ENCODE measurements at places on chromosomes 16 and 17.

DNA sequence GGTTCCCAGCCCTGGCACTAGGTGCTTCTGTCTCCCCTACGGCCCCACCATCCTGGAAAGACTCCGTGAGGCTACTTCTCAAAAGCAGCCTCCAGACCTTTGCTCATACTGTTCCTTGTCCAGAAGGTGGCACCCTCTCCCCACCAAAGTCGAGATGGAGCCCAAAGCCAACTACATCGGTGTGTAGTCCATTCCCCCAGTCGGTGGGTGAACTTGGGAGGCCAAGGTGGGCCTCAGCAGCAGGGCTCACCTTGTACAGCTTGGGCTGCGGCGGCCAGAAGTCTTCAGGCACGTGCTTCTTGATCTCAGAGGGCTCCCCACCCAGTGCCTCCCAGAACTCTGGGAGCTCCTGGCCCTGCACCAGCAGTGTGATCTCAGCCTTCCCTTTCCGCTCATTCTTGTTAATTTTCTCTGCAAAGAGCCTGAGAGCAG is 10.2 kb downstream of the FLII start:
- peak; percentile 71 for DNase-seq

- DNase-seq = peak; percentile 97
Measured at GRCh38 chr17:81871387-81872230, 472 bp upstream of the ARHGDIA start.

- DNase-seq = no peak
Measured at GRCh38 chr16:66503030-66503429, 46.9 kb downstream of the TK2 start.

GRCh38 chr17:57905875-57906455 is 49.2 kb downstream of the CUEDC1 start:
- DNase-seq = no peak

- no peak for DNase-seq
Measured at GRCh38 chr17:47841488-47842291, 617 bp upstream of the SCRN2 start.

DNA sequence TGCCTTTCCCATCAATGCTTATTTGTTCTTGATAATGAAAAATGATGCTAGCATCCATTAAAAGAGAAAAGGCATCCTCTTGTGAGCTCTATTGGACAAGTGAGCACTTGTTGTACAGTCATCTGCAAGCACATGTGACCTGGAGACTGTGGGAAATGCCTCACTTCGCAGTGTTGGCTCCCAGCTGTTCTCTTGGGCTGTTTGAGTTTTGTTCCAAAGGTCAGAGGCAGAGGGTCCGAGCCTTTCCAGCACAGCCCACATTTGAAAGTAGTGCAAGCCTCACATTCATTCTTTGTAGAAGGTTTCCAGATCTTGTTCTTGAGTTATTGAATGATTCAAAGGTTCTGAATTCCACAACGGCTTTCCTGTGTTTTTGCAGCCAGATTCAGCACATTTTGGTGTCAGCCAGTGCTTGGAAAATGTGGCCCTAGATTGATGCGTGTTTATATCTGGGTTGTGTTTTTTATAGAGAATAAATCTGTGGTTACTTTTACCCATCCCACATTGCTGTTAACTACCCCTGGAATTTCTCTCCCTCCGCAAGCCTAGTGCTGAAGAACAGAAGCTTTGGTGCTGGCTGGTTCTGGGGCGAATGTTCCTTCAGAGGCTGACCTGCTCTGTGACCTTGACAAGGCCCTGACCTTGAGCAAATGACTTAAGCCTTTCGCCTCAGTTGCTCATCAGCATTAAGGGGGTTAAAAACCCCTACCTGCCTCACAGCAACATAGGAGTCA is 49.8 kb downstream of the CDH1 start:
- no peak for DNase-seq

GRCh38 chr17:74682028-74682427 is 30.7 kb downstream of the CD300LF start:
- DNase-seq = no peak

- DNase-seq = no peak
Measured at GRCh38 chr17:409308-409847, 56.8 kb upstream of the RPH3AL start.

DNA sequence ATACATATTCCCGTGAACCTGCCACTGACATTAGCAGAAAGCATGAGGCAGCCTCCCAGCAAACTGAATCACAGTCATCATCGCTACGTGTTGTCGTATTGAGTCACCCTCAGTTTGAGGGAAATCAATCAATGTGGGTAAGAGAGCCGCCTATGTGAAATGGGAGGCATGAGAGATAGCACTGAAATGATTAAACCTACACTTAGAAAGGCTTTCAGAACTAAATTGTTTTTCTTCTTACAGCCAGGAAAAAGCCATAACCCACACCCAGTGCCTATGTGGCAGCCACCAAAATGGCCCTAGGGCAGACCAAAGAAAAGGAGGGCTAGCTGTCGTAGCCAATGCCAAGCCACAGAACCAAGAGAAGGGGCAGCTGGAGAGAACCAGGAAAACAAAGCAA is 90.5 kb downstream of the ADAMTS18 start:
- no peak for DNase-seq

GRCh38 chr16:85856079-85856478 is 42.9 kb upstream of the IRF8 start:
- DNase-seq = no peak

DNA sequence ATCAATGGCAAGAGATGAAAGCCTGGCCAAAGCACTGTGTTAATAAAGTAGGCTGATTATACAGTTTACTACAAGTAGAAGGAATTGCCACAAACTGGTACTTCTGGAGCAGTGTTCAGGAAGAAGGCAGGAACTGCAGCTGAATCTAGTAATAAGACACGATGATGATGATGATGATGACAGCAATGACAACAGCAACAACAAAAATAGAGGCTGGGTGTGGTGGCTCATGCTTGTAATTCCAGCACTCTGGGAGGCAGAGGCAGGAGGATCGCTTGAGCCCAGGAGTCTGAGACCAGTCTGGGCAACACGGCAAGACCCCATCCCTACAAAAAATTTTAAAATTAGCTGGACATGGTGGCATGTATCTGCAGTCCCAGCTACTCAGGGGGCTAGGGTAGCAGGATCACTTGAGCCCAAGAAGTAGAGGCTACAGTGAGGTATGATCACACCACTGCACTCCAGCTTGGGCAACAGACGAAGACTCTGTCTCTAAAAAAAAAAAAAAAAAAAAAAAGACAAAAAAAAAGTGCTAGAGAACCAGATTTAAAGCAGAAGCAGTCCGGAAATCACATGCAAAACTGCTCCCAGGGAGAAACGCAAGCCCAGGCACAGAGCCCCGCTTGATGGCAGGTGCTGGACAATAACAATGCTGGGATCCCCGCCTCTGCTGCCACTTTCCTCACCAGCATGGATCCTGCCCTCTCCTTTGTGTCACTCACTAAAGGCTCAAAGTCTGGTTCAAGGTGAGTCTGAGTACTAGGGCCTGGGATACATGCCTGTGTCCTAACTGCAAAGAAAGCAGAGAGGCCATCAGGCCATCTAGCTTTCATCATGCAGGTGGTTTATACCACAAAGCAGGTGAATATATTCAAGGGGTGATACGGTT is 44.8 kb downstream of the CPPED1 start:
- no peak for DNase-seq

DNA sequence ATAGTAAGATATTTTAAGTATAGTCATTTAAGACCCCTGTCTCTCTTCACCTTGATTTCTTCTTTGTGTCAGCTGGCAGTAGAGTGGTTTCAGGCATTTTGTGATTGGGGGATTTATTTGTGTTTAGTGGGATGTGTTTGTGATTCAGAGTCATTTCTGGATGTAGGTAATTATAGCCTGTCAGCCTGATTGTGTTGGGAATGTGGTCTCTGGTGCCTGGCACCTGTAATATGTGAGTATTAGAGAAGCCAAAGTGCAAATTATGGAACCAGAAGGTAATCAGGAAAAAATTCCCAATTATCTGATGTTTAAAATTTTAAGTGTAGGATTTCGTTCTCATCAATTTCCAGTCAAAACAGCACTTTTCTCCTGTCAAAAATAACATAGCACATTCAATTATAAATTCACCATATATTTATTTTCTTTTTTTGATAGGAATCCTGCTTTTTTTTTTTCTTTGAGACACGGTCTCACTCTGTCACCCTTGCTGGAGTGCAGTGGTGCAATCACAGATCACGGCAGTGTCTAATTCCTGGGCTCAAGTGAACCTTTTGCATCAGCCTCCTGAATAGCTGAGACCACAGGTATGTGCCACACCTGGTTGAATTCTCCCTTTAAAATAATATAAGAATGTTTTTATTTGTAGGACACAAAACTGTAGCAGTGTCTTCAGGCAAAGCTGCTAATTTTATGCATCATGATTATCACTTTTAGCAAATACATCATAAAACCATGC is 42.7 kb downstream of the ATF7IP2 start:
- DNase-seq = no peak

DNA sequence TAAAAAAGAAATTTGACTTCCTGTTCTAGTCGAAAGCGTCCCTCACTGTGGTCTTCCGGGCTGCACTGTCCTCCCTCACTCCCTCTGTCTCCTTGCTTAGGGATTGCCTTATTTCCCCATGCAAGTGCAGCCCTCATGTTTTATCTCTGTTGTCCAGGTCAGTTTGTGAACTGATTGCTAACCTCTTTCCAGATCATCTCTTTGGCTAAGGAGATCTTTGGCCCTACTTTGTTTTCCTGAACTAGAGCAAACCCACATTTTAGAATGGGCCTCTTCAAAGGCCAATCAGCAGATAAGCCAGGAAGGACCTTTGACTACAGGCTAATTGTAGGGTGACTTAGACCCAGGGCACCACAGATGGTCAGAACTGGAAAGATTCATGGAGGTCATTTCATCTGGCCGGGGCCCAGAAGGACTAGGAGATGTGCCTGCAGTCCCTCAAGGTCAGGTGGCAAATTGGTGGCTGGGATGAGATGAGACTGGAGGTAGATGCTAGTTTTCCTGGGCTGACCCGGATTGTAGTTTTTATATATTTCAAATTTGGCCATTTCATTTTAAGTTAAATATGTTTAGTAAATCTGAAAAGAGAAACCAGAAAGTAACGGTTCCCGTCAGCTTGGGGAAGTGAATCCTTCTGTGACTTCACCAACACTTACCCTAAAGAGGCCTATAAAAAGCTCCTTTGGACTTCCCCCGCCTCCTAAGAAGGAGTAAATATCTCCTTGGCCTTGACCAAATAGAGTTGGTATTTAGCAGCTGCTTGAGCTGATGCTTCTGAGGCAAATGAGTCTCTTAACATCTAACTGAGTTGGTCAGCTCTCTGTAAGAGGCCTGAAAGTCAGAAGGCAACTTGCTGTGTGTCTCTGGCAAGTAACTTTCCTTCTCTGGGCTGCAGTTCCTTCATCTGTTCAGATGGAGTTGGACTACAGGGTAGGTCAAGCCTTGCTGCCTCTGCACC is 6.2 kb upstream of the SLC25A19 start:
- DNase-seq = no peak

- no peak for DNase-seq
Measured at GRCh38 chr16:49698931-49699840, 156.7 kb downstream of the ZNF423 start.

DNA sequence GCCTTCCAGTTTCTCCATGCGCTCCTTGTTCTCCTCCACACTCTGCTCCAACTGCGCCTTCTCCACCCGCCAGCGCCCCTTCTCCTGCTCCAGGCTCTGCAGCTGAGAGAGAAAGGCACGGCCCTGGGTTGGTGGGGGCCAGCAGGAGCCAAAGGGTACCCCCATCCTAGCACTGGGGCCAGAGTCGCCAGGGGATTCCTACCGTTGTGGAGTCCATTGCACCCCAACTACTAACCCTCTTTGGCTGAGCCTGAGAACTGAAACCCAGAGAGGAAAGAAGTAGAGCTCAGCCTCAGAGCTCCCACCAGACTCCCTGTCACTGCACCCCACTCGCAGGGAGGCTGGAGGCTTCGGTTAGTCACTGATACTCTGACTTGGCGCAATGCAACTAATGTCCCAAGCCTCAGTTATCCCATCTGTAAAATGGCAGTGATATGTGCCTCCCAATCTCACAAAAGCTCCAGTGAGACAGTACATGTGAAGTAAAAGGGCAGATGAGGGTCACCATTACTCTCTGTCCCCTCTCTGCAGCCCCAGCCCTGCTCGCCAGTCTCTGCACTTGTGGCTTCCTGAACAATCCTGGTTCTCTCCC is 6.2 kb upstream of the SAMD14 start:
- no peak for DNase-seq

GRCh38 chr16:27822529-27822928 is 241.0 kb downstream of the GSG1L start:
- DNase-seq = no peak

DNA sequence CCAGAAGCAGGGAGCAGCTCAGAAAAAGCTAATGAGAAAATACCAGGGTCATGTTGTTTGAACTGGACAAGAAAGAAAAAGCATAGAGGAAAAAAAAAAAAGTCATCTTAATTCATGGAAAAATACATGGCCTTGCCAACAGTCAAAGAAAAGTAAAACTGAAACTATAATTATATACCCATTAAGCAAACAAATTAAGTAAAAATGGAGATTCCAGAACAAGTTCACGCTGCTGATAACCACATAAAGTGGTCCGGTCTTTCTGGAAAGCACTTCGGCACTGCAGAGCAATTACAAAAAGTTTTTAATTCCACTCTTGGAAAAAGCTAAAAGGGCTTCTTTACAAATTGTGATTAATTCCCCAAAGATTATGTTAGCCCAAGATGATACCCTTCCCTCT is 12.4 kb upstream of the P2RX5 start:
- DNase-seq = no peak

GRCh38 chr17:77307479-77308198 is 166.9 kb downstream of the SEC14L1 start:
- DNase-seq = no peak

GRCh38 chr17:61249649-61250299 is 149.9 kb upstream of the TBX2 start:
- no peak for DNase-seq

GRCh38 chr17:29615048-29615385 is 7.7 kb downstream of the CORO6 start:
- peak; percentile 75 for DNase-seq

GRCh38 chr16:1458977-1459341 is 14.6 kb upstream of the CCDC154 start:
- no peak for DNase-seq

GRCh38 chr16:27333549-27333948 is 19.8 kb downstream of the IL4R start:
- DNase-seq = no peak

GRCh38 chr16:25951999-25952398 is 260.2 kb downstream of the HS3ST4 start:
- DNase-seq = no peak

DNA sequence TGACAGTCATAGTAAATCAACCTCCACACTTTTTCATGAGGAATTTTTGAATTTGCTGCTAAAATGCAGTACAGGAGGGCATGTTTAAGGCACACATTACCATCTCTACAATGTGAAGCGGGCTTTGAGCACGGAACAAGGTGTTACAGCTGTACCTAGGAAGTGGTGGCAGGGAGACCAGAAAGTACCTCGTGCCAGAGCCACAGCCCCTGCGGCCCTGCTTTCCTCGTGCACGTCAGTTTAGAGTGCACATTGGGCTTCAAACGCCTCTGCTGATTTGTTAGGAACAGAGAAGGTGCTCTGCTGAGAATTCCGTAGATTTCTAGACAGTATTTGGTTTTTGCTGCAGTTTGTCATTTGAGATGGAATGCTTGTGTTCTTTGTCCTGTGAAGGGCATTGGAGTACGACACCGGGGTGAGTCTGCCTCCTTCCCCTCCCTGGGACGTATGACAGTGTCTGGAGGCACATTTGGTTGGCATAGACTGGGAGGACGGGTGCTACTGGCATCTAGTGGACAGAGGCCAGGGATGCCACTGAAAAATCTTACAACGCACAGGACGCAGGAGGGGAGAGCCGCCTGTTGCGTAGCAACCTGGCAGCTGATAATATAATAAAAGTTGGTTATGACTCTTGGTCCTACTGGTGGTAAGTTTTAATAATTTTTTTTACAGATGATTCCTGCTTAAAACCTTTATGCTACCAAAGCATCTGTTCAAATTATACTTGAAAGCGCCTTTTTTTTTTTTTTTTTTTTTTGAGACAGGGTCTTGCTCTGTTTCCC is 9.1 kb downstream of the FOXK2 start:
- DNase-seq = no peak

Measured in CD4-positive, alpha-beta T cell treated with Interleukin-17A for 4 hours (primary cell).